ENCODE measurements at places on chromosomes 1 and 21.

DNA sequence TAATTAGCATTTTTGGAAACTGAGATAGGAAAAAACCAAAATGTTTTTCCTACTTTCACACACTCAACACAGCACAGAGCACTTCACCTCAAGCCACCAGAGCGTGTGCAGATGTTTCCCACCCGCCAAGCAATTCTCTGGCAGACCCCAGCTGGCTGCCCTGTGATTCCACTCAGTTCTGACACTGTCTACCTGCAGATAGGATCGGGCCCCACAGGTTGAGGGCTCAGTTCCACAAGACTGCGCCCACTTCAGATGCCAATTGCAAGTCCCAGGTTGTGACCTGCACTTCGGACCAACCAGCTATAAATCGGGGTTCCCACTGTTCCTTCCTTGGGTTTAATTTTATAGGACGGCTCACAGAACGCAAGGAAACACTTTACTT lies 9.9 kb downstream of the KIAA1614 start:
- no peak for DNase-seq

DNA sequence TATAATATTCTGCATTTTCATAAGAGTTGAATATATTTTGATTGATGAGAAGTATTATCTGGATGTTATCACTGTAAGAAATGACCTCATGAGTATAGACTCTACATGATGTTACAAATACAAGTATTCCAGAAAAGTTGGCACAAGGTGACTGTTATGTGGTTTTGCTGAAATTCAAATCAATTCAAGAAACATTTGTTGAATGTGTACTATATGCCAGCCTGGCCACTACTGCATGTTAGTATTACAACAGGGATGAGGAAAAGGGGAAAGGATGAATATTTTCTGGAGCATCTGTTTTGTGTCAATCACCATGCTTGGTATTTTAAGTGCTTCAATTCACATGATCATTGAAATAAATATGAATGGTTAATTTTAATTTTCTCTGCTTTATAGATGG lies 250.9 kb upstream of the PBX1 start:
- DNase-seq, result no peak

DNA sequence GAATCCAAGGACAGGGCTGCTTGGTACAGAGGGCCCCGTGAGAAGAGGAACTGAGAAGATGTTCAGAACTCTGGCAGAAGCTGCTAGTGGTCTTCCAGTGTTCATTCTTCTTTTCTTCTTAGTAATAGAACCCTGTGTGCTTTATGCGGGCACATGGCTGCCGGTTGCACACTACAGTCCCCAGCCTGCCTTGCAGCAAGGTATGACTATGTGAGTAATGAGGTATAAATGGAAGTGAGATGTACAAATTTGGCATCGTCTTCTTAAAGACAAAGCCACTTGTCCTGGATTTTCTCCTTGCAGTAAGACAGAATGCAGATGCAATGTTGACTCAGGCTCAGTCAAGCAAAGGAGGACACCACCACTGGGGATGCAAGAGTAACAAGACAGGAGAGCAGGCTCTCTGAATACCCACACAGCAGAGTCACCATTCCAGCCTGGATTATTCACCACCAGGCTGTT lies 15.0 kb upstream of the ATP1B1 start:
- no peak for DNase-seq

GRCh38 chr1:203589171-203589570 lies 37.5 kb upstream of the ATP2B4 start:
- DNase-seq, result no peak

- DNase-seq, result no peak
Measured at GRCh38 chr1:245261786-245262185, 107.0 kb downstream of the KIF26B start.

DNA sequence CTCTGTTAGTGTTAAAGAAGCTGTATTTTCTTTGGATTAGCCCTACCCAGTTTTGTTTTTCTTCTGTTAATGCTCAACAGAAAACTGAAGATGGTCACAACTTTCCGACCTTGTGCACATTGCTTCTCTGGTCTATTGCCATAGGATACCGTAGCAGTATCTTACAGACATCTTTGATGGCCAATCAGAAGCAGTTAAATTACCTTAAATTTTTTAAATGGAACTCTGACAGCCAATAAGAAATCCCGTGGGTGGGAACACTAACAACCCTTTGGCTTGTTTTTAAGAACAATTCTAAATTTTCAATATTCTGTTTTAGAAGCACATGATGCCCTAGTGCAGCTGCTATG lies 17.2 kb downstream of the NFYC start:
- DNase-seq, result no peak

- no peak for DNase-seq
Measured at GRCh38 chr21:30491963-30492428, at the start of gene KRTAP19-3. Gene KRTAP19-3, minus strand, starts transcription at chr21:30492013. Its CDS starts 56 bp downstream, at chr21:30491957.

- DNase-seq, result peak; percentile 82
Measured at GRCh38 chr1:198699167-198700015, 60.6 kb downstream of the PTPRC start.

GRCh38 chr1:14222086-14222485 lies 376.4 kb upstream of the KAZN start:
- DNase-seq, result no peak

- DNase-seq, result peak; percentile 49
Measured at GRCh38 chr1:2314803-2315673, 76.3 kb downstream of the MORN1 start.

- DNase-seq, result no peak
Measured at GRCh38 chr1:223214261-223214807, 71.3 kb upstream of the TLR5 start.

- DNase-seq, result no peak
Measured at GRCh38 chr1:226420328-226420727, 12.4 kb upstream of the PARP1 start.

DNA sequence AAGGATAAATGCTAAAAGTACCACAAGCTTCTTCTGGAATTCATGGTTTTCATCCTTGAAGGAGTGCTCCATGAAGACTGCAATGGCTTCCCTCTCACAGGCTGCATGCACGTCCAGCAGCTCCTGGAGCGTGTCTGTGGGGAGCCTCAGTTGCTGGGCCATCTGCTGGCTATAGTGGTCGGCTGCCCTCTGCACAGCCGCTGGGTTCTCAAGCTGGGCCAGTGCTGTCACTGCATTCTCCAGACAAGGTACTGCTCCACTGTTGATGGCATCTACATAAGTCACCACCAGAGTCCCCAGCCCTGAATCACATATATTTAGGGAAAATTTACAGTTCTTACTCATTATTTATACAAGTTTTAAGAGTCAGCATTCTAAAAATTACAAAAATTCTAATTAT lies 8.7 kb downstream of the GBP4 start:
- no peak for DNase-seq

DNA sequence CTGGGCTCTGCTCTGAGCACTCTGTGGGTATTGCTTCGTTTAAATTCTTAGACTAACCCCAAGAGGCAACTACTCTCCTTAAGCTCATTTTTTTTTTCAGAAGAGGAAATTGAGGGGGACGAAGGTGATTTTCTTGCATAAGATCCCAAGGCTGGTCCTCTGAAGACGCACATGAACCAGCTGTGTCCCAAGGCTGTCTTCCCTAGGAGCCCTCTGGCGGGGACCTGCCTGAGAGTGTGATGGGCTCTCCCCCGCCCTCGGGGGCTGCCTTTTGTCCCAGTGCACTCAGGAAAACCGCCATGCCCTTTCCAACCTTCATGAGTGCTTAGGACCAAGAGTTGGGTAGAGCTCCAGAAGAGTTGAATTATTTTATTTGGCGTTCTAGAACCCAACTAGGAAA lies 21.7 kb downstream of the UMODL1 start:
- no peak for DNase-seq

- no peak for DNase-seq
Measured at GRCh38 chr1:47174656-47175020, 15.2 kb downstream of the PDZK1IP1 start.

DNA sequence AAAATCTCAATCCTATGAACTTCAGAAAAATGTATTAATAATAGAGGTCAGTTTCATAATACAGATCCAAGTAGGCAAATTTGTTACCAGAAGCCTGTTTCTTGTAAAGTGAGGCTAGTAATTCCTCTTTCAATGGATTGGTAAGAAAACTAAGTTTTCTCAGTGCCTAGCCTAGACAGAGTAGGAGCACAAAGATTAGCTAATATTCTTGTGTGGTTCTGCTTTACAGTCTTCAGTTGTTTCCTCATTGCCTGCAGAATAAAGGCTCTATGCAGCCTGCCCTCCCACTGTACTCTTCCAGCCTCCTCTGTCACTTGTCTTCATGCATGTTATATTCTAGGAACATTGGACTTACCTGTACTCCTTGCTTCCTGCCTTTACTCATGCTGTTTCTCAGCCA lies 2.4 kb upstream of the PPP1R15B start:
- DNase-seq, result no peak

- DNase-seq, result no peak
Measured at GRCh38 chr1:44485934-44486460, 80.9 kb downstream of the RNF220 start.
